GM13977 (cell line): ENCODE measurements at places on chromosomes 5 and 9.

DNA sequence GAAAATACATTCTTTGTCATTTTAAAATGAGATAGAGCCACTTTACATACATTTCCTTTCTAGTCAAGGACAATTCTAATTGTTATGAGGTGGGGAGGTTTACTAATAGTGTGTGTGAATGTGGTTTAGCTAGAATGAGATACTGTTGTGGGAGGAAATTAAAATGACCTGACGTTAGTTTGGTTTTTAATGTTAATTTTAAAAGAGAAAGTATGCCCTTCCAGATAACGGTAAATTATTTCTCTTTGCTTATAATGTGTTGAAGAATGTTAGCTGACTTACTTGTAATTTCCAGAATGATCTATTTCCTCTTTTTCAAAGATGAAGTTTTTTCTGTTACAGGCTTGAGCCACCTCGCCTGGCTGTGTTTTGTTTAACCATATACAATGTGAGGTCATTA is 1.7 kb upstream of the TAF7 start:
- DNase-seq = no peak

GRCh38 chr9:94083384-94083783 is 880 bp upstream of the PTPDC1 start:
- DNase-seq = no peak

- no peak for DNase-seq
Observed at GRCh38 chr5:62127098-62127736, 178.8 kb upstream of the KIF2A start.

GRCh38 chr5:173055042-173055721 is 970 bp upstream of the CREBRF start:
- no peak for DNase-seq

GRCh38 chr9:23120630-23121029 is 674.0 kb downstream of the DMRTA1 start:
- DNase-seq = no peak

DNA sequence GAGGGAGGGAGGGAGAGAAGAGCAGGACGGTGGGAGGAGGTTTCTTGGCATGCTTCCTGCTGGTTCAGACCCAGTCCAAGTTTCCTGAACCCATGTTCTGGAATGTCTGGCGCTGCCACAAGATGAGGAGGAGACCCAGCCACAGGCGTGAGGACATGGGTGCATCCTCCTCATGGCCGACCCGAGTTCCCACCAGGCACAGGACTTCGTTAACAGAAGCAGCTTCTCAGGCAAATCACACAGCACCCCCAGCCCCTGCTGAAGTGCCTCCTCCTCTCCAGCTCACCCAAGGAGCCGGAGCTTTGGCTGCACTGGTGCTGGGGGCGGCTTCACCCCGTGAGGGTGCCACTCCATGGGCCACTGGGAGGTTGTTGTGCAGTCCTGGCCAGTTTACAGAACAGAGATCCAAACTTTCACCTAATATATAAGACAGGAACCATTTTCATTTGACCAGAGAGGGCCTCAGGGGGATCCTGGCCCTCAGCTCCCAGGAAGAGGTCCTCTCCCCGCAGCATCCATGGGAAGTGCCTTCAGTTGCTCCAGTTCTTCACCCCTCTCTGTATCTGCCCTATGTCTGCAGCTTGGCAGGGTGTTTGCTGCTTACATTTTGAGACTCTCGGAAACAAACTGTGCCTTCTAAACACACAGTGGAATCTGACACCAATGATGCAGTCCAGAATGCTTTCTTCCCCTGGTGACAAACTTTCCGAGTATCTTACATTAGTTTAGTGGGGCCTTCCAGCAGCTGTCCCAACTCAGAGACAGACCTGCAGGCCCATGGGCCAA is 10.2 kb upstream of the NKD2 start:
- DNase-seq = no peak

DNA sequence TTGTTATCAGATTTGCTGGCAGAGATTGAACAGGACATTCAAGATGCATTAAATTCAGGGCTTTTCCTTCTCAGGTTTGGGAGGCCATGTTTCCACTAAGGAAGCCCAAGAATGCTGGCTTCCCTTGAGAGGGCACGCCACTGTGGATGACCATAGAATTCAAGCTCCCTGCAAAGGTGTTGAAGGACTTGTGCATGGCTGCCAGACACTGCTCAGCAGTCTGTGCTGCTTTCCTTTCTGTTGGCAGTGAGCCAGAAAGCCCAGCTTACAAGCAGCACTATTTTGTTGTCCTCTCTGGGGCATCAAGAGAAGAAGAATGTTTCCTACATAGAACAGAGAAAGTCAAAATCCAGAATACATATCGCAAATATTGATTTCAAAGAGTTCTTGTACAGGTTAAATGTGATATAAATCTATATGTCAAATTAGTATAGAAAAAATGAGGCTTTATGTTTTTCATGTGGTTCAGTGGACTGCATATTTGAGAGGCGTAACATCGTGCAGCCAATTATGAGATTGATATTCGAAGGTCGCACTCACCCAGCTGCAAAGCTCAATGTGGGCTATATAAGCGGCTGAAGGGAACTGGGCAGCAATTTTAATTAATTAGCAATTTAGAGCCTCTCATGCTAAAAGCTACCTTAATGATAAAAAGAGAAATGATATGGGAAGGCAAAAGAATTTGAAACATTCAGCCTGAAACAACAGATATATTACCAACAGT is 103.1 kb upstream of the ISL1 start:
- no peak for DNase-seq

DNA sequence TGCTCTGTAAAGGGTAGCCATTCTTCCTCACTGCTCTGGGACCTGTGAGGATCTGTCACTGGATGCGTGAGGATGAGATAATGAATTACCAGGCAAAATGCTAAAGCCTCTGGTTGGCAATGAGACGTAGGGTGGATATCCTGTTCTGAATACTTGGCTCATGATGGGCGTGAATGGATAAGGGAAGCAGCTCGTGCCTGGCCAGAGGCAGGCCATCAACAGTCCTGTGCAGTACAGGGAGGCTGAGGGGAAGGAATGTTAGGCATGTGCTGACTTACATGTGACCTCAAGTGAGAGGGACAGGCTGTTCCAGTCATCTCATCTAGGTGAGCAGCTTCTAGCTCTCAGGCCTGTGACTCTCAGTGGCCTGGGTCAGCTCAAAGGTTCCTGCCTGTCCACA is 172.8 kb downstream of the CARTPT start:
- DNase-seq = no peak

DNA sequence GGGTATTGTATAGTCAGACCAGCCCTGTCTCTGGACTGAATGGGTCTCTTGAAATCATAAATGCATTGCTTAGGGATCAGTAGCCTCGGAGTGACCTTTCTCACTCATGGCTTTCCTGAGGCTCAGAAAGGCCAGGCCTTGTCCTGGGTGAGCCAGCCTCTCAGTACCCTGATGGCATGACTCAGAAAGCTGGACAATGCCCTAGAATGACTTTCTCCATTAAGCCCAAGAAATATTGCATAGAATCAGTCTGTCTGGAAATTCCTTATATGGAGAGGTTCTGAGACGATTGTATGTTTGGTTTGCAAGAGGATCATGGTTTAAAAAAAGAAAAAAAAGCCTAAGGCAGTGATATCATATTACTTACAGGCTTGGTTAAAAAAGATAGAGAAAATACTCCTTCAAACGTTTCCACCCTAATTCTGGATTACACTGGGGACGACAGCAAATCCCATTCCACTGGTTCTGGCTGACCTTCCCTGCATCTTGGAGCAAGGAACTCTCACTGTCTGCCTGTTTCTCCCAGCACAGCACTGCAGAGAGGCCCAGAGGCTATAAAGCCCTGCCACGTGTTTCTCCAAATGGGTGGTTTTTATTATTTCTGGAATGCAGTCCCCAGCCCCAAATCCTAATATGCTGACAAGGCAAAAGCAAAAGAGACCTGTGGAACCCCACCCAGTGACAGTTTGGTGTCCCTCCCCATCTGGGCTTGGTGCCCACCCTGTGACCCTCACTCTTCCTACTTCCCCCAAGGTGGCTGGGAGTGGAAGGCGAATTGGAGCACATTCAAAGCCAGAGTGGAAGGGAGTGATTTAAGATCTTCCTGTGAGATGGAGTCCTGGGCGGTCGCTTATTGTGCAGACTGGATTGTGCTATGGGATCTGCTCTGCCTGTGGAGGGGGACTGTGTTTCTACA is 34.4 kb downstream of the MAP1B start:
- DNase-seq = no peak

GRCh38 chr9:82706786-82707185 is 356.2 kb downstream of the RASEF start:
- DNase-seq = no peak

DNA sequence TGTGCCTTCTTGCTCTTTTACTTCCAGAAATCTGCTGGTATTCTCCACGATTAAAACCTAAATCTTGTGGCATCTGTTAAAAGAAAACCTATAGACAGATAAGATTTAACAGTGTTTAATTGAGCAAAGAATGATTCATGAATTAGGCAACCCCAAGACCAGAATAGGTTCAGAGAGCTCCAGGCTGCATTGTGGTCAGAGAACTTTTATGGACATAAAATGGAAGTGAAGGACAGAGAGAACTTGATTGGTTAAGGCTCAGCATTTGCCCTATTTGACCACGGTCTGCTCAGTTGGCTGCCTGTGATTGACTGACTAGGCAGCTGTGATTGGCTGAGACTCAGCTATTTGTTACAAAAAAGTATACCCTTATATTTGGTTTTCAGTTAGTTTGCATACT is 10.4 kb upstream of the SLC36A2 start:
- no peak for DNase-seq

DNA sequence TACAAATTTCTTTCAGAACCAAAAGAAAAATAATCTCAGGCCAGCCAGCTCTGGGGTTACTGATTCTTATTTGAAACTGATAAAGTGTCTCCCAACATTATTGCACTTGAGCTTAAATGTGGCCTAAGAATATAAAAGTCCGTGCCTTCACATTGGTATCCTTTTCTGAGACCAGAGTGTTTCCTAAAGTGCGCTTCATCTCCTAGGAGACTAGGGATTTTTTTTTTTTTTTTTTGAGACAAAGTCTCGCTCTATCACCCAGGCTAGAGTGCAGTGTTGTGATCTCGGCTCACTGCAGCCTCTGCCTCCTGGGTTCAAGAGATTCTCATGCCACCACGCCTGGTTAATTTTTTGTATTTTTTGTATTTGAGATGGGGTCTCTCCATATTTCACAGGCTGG is 23.6 kb upstream of the KCNIP1 start:
- no peak for DNase-seq

GRCh38 chr5:87850843-87851242 is 417.8 kb downstream of the TMEM161B start:
- DNase-seq = no peak

DNA sequence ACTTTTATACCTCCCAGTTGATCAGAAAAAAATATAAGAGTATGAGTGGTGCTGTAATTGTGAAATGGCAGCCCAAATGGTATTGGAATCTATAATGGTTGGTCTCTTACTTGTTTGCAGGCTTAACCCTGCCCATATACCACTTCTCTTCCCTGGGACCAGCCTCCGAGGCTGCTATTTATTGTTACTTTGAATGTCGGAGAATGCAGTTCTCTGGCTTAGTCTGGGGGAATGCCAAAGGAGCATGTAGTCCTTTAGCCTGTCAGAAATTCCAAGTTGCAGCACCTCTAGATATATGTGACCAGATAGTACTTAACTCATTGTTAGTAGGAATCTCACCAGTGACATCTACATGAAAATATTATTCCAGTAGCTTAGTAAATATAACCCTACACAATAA is 47.5 kb downstream of the SLC44A1 start:
- no peak for DNase-seq

- no peak for DNase-seq
Observed at GRCh38 chr5:65029178-65029577, 260.4 kb downstream of the CWC27 start.

DNA sequence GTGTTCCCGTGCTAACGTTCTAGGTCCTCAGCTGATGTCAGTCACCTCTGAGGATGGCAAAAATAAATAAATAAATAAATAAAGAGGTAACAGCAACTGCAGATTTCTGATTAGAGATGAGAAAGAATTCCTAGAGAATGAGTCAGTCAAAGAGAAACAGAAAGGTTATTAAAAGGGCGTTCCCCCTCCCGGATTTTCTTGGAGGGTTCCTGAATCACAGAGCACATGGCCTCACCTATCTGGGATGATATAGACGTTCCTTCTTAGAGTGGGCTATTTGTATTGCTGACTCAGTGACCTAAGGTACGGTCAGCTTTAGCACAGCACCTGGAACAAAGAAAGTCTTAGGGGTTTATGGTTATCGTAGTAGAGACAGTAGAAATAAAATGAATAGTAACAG is 30.6 kb downstream of the HTR4 start:
- no peak for DNase-seq

- DNase-seq = no peak
Observed at GRCh38 chr5:116347657-116348056, 227.0 kb downstream of the SEMA6A start.

GRCh38 chr9:98236901-98237487 is 18.5 kb downstream of the TBC1D2 start:
- no peak for DNase-seq

- DNase-seq = no peak
Observed at GRCh38 chr9:94779031-94779430, 52.5 kb downstream of the AOPEP start.

- DNase-seq = no peak
Observed at GRCh38 chr5:168002116-168002515, 289.3 kb upstream of the WWC1 start.

GRCh38 chr5:135344349-135344748 is 54.7 kb downstream of the MACROH2A1 start:
- DNase-seq = no peak

DNA sequence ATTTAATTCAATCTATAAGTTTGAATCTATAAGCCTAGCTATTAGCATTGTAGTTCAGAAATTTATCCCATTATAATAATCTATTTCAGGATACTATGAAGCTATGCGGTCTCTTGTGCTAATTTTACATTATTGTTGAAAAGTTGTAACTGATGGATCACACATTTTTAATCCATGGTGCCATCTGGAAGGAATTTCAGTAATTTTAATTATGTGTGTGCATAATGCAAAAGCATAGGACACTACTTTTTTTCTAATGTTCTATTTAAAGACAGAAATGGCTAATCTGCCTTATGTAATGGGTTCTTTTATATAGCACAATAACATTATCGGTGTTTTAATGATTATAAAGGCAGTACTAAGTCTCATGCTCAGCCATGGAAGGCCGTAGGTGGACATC is 90.6 kb downstream of the HOMER1 start:
- DNase-seq = no peak

- DNase-seq = no peak
Observed at GRCh38 chr5:143383988-143384387, 19.5 kb downstream of the NR3C1 start.
